Suppressor macrophage (primary cell): ENCODE measurements at places on chromosomes 3 and 15.

DNA sequence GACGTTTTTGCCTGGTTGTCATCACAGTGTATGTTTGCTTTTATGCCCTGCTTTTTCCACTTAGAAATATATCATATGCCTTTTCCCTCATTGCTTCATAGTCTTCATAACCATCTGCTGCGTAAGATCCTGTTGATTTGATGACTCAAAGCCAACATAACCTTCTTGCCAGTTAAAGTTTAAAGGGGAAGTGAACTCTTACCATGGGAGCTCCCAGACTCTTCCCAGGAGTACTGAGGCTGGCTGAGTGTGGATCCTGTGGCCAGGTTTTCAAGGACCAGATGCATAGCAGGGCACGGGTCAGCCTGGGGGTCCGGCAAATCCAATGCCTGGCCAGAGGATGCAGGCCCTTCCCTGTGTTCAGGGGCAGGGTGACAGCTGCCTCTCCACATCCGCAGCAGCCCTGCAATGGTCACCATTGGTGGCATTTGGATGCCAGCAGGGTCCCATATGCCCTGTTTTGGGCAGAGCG, 42.0 kb upstream of the SACM1L start:
- peak; percentile 94 for DNase-seq

DNA sequence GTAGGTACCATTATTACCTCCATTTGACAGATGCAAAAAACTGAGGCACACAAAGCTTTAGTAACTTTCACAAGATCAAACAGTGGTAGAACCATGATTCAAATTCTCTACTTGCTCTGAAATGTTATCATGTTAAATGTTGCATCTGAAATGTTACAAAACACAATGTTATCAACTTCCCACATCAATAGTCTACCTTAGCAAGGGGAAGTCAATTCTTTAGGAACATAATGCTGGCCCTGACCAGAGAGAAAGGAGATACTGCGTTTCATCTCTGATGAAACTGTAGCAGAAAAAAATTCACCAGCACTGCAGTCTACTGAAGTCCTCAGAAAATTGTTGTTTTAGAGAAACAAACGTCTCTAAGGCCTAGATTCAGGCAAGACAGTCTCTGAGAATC, 174.1 kb downstream of the SATB1 start:
- no peak for DNase-seq

- DNase-seq = no peak
These were observed 230.2 kb upstream of the CD96 start for GRCh38 chr3:111311709-111312235.

DNA sequence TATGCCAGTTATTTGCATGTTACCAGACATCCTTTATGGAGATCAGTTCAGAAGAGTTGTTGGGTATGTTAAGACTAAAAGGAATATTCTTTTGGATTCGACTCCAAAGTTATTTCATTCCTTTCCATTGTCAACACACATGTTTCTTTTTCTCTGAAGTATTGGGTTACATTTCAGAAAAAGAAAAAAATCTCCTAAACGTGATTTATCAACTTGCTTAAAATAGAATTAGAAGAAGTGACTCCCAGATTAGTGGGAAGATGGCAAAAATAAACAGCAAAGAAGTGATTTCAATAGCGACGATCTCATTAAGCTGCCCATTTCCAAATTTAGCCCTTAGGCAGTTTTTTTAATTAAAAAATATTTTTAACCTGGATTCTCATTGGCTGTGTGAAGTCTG, 85.4 kb downstream of the TIGIT start:
- no peak for DNase-seq
